ENCODE measurements at places on chromosomes 2 and 18.

DNA sequence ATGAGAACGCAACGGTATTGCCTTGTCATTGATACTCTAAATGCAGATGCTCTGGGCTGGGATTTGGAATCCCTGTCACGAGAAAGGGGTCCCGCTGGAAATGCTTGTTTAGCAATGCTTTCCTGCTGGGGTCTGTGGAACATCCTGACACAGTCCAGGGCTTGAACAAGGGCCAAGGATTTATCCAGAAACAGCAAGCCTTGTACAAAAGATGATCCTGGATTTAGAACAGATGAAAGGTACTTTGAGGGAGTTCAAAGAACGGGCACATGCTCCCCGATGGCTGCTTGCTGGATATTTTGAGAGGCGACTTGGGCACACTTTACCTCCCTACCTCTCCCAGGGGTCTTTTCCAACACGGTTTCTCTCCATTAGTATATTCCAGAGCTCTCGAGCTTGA is 108.1 kb upstream of the CELF4 start:
- DNase-seq, result no peak

- DNase-seq, result no peak
These were observed 973.0 kb upstream of the CHAC2 start for GRCh38 chr2:52794581-52794980.

DNA sequence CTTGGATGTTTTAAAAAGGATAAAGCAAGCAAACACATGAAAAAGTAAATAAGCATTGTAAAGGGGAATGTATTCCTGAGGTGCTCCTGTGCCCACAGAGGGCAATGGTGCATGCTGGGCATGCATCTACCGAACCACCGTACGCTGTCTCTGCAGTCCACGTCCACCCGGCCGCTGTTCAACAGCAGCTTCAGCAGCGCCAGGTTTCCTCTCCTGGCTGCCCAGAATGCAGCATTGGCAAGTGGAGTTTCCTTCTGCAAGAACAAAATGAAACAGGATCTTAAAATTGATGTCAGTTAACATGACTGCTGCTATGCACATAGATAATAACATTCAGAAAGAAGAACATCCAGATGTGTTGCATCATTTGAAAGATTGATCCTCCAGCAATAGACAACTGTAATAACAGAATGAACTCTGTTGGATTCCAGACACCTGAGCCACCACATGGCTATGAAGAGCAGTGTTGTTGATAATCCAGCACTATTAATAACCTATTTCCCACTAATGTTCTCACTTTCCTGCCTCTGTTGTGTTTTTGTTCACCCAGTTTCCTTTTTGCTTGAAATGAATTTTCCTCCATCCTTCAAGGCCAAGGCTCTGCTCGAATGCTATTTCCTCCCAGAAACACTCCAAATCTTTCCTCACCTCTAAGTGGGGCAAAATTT is 13.6 kb downstream of the ANKRD29 start:
- no peak for DNase-seq

DNA sequence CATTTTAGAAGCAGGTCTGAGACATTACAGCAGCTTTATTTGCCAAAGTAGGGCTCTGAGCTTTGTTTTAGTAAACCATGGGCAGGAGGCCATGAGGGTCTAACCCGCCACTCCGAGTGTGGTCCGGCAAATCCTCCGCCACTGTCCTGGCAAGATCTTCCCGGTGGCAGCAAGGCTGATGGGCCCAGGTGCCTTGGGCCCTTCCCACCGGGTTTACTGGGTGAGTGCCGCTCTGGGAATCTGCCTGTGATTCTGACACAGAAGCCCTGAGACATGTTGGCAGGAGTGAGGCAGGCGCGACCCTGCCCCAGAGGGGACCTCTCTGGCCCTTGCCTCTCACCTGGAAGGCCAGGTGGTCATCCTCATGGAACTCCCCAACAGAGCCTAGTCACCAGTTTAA is 29.9 kb downstream of the MTERF4 start:
- DNase-seq, result no peak

- no peak for DNase-seq
These were observed 13.0 kb downstream of the FER1L5 start for GRCh38 chr2:96655526-96655925.

- no peak for DNase-seq
These were observed 58.5 kb downstream of the PKDCC start for GRCh38 chr2:42106257-42106816.

GRCh38 chr2:202769201-202769600 is 102.4 kb downstream of the ICA1L start:
- no peak for DNase-seq

- DNase-seq, result no peak
These were observed 35.4 kb downstream of the INPP4A start for GRCh38 chr2:98479959-98480524.

- no peak for DNase-seq
These were observed 24.2 kb downstream of the SIX3 start for GRCh38 chr2:44965684-44966083.

DNA sequence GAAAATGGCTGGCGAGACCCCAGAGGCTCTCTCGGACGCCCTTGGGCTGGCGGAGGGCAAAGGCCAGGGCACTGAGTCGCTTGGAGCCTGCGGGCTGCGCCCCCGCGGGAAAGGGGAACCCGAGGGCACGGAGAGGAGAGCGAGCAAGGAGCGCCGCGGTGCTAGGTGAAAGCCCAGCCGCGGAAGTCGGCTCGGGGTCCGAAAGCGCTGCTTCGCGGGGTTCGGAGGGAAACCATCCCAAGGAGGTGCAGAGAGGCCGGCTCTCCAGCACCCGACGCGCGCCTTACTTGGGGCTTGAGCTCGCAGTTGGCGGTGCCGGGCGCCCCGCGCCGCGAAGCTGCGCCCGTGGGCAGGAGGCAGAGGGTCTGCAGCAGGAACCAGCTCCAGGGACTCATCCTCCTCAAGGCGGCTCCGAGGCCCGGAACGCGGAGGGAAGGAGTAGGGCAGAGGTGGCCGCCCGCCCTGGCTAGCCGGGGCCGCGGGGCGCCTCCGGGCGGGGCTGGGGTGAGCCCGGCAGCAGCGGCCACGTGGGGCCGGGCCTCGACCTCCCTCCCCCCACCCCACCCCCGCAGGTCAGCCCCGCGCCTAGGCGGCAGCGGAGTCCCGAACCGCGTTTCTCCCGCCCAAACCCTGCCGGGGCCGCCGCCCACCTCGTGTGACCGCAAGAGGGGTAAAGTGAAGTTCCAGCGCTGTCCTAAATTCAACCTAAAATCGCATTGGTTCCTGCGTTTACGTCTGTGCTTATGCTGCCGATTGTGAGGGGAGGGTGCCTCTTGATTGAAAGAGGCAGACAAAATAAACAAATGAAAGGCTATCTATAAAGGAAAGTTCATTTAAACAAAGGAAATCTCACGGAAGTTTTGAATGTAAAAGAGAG is at the start of gene TRABD2A:
TSS of gene TRABD2A (minus strand) at position 440 of the 877 bp plus-strand sequence. CDS start at position 395, 45 bp downstream.
- peak; percentile 51 for DNase-seq

DNA sequence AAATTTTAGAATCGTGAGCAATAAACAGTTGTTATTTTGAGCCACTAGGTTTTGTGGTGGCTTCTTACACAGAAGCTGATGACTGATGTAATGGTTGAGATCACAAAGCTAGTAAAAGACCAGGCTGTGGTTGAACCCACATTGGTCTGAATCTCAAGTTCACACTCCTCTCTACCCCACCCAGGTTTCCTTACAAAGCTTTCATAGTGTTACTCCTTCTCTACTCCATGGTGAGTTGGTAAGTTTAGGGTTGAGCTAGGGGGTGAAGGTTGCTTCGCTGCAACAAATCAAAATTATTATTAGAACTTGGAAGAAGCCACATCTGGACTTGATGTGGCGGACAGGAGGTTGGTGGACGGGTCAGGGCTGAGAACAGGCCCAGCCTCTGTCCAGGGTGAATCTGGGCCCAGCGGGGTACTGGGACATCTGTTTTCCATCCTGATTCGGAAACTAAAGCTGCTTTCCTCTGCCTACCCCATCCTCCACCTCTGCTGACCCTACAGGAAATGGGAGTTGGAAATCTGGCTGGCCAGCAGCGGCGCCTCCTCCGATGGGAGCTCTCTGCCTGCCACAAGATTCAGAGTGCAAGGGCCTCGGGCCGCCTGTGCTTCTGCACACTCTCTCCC is 86.3 kb downstream of the ZFP36L2 start:
- no peak for DNase-seq

DNA sequence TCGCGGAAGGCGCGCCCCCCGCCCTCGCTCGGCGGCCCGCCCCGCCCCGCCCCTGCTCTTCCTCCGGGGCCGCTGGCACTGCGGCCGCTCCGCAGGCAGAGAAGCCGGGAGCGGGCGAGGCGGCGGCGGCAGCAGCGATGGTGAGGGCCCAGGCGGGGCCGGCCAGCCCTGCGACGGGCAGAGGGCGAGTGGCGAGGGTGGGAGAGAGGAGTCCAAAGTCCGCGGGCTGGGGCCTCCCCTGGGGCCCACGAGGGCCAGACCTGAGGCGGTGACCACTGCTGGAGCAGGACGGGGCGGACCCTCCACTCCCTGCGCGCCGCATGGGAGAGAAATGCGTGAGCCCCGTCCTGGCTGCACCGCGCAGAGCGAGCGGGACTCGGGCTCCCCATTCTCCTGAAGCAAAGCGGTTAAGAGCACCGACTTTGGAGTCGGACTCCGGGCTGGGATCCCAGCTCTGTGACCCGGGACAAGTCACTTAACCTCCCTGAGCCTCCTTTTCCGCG is at the start of gene VAMP5:
TSS of gene VAMP5 (plus strand) at position 78 of the 503 bp plus-strand sequence. CDS start at position 138, 60 bp downstream.
- no peak for DNase-seq

GRCh38 chr2:40700231-40700954 is 248.5 kb upstream of the SLC8A1 start:
- no peak for DNase-seq

- DNase-seq, result no peak
These were observed 651.9 kb downstream of the SLC4A3 start for GRCh38 chr2:220279372-220279771.

Data from activated T-cell treated with anti-CD3 and anti-CD28 coated beads for 24 hours (primary cell).